ENCODE measurements at places on chromosomes 1 and 21.

GRCh38 chr1:94903280-94904009, 23.5 kb downstream of the CNN3 start:
- no peak for DNase-seq

GRCh38 chr1:202952818-202953217, 5.3 kb downstream of the ADIPOR1 start:
- DNase-seq, result no peak

DNA sequence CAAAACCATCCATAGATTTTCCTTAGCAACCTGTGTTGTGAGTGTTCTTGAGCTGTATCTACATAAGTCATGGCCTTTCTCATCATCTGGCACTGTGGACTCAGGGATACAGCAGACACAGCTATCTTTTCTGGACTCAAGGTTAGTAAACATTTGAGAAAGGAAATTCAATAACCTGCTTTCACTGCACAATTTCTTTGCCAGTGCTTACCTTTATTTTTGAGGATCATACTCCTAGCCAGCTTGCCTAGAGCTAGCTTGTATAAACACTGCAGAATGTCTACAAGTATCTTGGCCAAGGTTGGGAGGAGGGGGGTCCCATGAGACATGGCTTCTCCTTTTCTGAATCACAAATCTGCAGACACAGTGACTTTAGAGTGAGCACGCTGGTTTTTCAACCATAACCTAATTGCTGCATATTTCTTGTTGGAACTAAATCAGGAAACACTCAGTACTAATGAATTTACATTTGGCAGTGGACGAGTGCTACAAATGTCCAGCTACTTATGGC, 27.2 kb downstream of the ADAMTS5 start:
- no peak for DNase-seq

DNA sequence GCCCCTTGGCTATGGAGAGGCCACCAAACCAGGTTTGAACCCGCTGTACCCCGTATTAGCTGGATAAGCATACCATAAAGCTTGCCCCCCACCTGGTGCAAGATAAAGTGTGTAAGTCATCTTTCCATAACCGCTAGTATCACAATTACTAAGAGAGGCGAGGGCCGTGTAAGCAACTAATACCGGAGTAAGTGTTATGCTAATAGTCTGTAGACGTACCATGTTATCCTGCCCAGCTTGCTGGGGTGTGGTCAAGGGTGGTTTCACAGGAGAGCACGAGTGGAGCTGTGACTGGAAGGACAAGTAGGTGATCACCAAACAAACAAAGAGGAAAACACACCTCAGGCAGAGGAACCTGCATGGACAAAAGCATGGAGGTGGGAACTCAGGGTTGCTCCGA, 3.6 kb upstream of the TNFRSF1B start:
- no peak for DNase-seq

DNA sequence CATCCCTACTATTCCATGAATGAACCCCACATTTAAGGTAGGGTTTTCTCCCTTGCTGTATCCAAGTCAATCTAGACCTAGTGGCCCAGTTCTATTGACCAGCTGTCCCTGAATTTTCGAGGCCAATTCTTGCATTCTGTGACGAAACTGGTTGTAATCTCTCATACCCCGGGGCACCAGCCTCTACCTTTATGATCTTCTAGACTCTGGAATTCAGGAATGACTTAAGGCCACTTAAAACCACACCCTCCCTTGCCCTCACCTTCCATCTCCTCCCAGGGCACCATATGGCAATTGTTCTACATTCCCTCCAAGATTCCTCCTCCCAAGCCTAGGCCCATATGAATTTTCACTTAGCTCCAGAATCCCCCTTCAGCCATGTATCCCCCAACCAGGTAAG, 48.9 kb downstream of the RHOU start:
- DNase-seq, result no peak

GRCh38 chr1:31570906-31571305, 5.4 kb upstream of the TINAGL1 start:
- DNase-seq, result no peak

- DNase-seq, result no peak
Observed at GRCh38 chr21:16363518-16363917, 633.7 kb downstream of the USP25 start.

DNA sequence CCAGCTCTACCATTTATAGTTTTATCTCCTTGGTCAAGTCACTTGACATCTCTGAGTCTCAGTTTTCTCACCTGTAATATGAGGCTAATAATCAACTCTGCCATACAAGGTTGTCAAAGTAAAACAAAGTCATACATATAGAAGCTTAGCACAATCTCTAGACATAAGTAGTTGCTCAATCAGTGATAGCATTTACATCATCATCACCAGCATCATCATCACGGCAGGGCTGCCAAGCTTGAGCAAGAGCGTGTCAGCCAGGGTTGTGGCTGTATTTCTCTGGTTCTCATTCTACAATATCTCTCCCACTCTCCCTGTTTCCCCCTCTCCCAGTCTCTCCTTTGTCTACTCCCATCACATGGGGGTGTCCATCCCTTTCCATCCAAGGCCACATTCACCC, 41.7 kb upstream of the COA6 start:
- DNase-seq, result no peak

DNA sequence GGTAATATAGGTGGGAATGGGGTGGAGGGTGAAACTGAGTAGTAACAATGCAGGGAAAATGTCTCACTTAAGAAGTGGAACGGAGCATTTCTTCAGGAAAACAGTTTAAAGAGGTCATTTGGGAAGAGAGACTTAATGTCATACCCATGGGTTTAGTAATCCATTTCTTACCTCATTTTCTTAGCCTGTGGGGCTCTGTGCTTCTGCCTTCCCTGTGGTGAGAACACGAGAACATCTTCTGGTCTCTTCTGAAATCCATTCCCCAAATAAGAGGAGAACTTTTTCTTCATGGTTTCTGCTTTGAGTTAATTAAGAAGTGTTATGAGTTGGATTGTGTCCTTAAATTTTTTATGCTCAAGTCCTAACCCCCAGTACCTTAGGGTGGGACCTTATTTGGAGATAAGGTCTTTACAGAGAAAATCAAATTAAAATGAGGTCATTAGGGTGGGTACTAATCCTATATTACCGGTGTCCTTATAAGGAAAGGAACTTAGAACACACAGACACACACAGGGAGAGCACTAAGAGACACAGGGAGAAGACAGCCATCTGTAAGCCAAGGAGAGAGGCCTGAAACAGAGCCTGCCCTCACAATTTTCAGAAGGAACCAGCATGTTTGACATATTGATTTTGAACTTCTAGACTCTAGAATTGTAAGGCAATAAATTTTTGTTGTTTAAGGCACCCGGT, 5.4 kb downstream of the CCDC190 start:
- no peak for DNase-seq

GRCh38 chr1:221637641-221638041, 104.2 kb downstream of the DUSP10 start:
- no peak for DNase-seq

DNA sequence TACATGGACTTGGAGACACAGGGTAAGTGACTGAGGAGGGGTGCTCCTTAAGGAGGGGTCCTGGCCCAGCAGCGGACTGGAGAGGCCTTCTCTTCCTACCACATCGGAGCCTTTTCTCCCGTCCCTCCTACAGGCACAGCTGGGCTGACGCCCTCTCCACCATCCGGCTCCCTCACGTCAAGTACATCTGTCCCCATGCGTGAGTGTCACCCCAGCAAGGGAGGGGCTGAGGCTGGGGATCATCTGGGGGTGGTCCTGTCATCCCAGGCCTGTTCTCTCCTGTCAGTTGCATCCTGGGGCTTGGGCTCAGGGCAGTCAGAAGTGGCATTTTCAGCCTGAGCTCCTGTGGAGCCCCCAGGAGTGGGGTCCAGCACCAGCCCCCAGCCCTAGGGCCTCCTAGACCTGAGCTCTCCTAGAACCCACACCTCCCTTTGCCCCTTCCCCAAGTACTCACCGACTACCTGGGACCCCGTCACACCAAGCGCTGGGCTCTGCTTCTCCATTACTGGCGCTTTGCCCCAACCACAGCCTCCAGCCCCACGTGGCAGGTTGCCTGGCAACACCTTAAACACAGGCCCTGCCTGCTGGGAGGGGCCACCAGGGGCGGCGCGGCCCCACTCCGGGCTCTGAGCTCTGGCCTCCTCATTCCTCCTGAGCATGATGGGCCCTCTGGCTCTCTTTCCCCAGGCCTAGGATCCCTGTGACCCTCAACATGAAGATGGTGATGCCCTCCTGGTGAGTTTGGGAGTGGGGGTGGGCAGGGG, 2.3 kb downstream of the LYPLA2 start:
- DNase-seq, result no peak

DNA sequence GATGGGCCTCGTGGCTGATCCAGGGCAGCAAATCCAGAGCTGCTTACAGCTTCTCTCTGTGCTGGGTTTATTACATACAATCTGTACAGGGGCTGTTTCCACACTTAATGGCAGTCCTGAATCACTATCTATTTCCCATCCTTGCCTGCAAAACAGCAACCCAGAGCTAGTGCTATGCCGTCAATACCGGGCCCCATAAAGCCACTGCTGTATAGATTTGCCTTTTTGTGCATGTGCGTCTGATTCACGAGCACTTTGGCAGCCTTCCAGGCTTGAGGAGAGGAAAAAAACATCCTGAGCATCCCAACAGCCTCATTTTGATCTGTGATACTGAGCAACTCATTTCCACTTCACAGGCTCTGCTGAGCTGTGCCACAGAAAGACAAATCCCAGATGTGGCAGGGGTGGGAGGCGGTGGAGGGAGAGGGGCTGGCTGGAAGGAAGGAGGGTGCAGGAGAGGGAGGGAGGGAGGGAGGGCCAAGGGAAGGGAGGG, 65.2 kb upstream of the TARBP1 start:
- peak; percentile 7 for DNase-seq

DNA sequence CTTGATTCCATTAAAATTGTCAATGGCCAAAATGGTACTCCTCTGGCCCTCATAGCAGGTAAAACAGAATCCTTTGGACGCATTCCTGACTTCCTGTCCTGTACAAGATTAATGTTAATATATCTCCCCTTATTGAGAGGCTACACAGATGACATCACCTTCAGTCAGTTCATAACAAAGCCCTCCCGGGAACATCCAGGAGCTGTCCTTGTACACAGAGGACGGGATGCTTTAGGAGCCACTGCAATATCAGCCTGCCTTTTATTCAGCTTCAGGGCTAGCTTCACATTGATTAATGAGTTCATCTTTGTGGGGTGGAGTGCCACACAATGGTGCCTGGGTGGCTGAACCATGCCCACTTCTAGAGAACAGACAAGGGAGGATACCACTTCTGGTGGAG, 235.1 kb downstream of the NRIP1 start:
- no peak for DNase-seq

DNA sequence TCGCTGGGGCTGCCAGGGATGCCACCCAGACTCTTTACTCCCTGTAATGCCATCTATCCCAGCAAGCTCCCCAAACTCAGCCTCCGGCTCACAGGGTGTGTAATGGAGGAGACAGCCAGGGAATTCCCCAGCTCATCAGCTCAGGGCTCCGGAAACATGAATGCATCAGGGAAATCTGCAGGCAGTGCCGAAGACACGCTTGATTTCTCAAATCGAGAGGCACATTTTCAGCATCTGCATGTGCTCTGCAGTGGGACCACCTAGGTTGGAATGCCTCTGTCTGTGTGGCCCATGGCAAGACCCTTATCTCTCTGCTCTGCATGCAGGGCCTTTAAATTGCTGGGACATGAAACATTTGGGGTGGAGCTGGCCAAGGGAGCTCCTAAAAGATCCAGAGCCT, 170.1 kb downstream of the TRABD2B start:
- DNase-seq, result no peak

DNA sequence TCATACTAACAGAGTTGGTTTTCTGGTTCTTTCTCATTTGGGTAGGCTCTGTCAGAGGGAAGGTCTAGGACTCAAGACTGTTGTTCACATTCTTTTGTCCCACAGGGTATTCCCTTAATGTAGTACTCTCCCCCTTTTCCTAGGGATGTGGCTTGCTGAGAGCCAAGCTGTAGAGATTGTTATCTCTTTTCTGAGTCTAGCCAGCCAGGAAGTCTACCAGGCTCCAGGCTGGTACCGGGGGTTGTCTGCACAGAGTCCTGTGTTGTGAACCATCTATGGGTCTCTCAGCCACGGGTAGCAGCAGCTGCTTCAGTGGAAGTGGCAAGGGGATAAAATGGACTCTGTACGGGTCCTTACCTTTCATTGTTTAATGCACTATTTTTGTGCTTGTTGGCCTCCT, 226.4 kb downstream of the LBR start:
- no peak for DNase-seq

DNA sequence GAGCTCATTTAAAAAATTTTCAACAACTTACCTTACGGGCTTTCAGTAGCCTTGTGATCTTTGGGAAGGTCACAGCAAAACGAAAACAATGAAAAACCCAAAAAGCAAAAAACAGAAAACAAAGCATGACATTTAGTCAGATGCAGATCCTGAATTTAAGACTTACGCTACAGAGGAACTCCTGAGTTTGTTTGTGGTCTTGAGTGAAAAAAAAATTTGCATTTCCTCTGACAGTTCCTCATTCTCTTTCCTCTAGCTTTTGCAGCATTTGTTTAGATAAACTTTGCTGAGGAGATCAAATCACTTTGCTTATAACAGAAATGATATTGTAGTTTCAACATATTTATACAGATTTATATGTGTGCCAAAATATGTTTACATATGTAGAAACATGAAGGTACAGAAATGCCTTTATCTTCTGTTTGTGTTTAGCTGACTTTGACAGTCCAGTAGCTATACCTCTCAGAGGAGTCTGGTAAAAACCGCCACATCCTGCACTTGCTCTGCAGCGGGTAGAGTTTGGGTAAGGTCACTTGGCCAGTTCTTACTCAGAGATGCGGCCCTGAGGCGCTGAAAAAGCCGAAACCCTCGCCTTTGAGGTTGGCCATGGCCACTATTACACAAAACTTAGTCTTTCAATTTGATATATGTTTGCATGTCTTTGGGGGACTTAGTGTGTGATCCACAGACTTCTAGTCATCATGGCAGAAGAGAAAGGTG, 142.5 kb downstream of the TNR start:
- DNase-seq, result no peak

- no peak for DNase-seq
Observed at GRCh38 chr1:57058652-57059501, 93.1 kb upstream of the C8B start.

DNA sequence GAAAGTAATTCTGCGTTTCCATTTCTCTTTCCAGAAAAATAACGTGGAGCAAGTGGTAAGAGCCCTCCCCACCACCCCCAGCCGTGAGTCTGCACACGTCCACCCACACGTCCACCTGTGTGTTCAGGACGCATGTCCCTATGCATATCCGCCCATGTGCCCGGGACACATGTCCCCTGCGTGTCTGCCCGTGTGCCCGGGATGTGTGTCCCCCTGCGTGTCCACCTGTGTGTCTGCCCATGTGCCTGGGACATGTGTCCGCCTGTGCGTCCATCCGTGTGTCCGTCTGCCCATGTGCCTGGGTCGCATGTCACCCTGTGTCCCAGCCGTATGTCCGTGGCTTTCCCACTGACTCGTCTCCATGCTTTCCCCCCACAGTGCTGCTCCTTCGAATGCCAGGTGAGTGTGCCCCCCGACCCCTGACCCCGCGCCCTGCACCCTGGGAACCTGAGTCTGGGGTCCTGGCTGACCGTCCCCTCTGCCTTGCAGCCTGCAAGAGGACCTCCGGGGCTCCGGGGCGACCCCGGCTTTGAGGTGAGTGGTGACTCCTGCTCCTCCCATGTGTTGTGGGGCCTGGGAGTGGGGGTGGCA, 5.6 kb downstream of the COL6A1 start:
- DNase-seq, result no peak

All from stimulated activated CD4-positive, alpha-beta T cell treated with anti-CD3 and anti-CD28 coated beads, TNF-alpha, amount 100 ng/mL, for 1 hour (primary cell).